Renal cortical epithelial cell (primary cell): ENCODE measurements at places on chromosomes 5 and 9. TPM values are rescaled to one million over a fixed set of nuclear protein-coding genes. Genes with fewer than 3 reads are reported as not detected.

DNA sequence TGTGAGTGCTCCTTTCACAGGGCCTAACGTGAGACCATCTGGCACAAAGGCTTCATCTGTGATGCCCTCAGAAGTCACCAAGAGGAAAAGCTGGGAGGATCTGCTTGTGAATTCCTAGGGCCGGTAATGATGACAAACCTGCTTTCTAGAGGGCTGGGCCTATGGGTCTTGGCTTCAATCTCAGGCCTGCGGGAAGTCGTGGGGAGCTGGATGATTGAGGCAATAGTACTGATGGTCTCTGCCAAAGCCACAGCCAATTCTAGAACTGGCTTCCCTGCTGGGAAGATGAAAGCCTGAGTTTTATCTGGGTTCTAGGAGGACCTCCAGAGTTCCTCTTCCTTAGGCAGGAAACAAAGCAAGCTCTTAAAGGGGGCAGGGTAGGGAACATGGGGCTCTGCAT lies 102.7 kb downstream of the TMEM215 start:
- DNase-seq, result no peak

- DNase-seq, result peak; percentile 69
These were observed 101.0 kb downstream of the NR3C1 start for GRCh38 chr5:143302341-143303045.

DNA sequence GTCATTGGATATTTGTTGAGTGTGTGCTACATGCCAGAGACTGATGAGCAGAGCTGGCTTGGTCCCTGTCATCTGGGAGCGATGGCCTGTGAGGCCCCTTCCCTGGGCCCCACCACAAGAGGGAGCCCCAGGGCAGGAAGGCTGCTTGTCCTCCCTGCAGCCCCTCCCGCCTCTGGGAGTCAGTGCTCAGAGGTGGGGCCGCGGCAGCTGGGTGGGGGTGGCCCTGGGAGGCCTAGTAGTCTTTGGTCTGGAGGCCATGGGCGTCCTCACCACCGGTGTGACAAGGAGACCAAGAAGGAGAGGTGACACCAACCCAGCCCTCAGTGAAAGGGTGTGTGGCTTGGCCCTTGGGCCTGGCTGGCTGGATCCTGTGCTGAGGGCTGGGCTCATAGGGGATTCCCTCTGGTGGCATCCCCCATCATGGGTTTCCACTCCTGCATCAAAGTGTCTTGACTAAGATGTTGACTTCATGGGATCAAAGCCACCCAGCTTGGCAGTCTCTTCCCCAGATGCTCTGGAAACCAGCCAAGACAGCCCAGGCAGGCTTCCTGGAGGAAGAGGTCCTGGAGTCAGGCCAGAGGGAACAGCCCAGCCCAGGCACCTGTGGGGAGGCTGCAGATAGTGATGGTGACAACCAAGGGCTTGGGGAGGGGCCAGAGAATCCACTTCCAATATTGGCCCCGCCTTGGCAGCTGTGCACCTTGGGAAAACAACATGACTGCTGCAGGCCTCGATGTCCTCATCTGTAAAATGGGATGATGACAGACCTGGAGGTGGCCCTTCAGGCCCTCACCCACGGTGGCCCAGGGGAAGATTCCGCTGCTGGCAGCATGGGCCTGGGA lies 166.7 kb downstream of the GAPVD1 start:
- no peak for DNase-seq

GRCh38 chr9:27391040-27391895 lies 94.3 kb upstream of the EQTN start:
- DNase-seq, result no peak

The SMIM32 gene
- total RNA-seq, result 0.25 TPM in 1 of 2 replicates, not detected in the other

DNA sequence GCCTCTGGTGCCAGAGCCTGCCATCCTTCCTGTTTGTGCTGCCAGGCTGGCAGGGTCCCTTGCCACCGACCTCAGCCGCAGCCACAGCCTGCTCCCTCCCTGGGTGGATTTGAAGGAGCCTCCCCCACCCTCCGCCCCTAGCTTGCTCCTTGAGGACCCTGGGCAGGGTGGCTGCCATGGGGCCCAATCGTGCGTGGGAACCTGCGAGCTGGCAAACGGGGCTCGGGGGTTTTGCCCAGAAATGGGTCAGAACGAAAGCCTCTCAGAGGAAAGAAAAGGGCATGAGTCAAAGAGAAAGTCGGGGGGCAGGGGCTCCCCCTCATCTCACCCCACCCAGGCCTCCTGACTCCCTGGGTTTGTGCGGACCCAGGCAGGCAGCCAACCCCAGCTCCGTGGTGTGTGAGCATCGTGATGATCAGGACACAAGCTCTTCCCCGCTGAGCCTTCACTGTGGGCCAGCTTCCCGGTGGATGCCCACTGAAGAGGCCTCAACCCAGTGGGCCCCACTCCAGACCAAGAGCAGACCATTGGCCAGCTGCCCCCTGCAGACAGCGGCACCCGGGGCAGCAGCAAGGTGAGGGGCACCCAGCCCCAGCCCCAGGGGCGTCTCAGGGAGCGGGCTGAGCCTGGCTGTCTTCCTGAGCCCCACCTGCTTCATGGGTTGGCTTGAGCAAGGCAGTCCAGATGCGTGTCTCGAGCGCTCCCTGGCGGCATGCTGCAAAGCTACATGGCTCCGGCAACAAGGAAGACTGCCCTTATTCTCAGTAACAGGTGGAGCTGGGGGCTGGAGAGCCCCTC lies 3.0 kb upstream of the FUT7 start:
- DNase-seq, result peak; percentile 71

- DNase-seq, result no peak
These were observed 125.8 kb downstream of the MYO10 start for GRCh38 chr5:16810208-16810854.

- DNase-seq, result no peak
These were observed 40.0 kb downstream of the EBF1 start for GRCh38 chr5:159059722-159060121.

- DNase-seq, result no peak
These were observed 37.2 kb upstream of the COL15A1 start for GRCh38 chr9:98906273-98907040.

DNA sequence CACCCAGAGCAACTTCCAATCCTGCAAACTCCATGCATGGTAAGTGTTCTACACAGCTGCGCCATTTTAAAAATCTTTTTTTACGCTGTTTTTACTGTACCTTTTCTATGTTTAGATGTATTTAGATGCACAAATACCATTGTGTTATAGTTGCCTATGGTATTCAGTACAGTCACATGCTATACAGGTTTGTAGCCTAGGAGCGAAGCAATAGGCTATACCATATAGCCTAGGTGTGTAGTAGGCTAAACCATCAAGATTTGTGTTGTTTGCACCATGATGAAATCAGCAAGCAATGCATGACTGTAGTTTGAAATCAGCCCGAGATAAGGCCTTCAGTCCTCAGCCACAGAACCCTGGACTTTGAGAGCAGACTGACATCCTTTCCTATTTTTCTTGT lies 101.2 kb downstream of the LIX1 start:
- no peak for DNase-seq

The FOXD4L6 gene
- total RNA-seq, result 0.10 and 0.17 TPM in 2 replicates

The GAPVD1 gene
- 32.3 and 50.0 TPM in 2 replicates for total RNA-seq

The POLR1E gene
- 23.1 and 27.0 TPM in 2 replicates for total RNA-seq
